ENCODE measurements at places on chromosomes 13 and 19. TPM values are rescaled to one million over a fixed set of nuclear protein-coding genes. Genes with fewer than 3 reads are reported as not detected.

PTH2 gene
- total RNA-seq = not detected

- peaks cover 26% of the 10 kb centered on the region for H3K36me3 ChIP-seq
- no peaks in the 10 kb centered on the region for H3K27me3 ChIP-seq
- no peak overlapping the region for H3K27ac ChIP-seq
- H3K4me3 ChIP-seq = no peak overlapping the region
- DNase-seq = no peak
- H3K4me1 ChIP-seq = peaks cover 8% of the 10 kb centered on the region
These were observed 90.2 kb downstream of the RAB20 start for GRCh38 chr13:110471156-110471832.

DNA sequence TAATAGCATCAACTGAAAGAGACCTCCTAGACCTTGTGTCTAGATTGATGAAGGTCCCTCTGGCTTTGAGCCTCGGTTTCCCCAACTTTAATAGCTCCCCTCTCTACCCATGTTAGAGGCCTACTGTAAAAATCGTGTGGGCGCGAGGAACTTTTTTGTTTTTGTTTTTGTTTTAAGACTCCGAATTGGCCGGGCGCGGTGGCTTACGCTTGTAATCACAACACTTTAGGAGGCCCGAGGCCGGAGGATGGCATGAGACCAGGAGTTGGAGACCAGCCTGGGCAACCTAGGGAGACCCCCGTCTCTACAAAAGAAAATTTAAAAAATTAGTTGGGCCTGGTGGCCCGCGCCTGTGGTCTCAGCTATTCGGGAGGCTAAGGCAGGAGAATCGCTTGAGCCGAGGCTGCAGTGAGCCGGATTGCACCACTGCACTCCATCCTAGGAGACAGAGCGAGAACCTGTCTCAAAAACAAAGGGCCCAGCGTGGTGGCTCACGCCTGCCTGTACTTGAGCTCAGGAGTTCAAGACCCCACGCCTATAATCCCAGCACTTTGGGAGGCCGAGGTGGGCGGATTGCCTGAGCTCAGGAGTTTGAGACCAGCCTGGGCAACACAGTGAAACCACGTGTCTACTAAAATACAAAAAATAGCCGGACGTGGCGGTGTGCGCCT is 858 bp upstream of the PPP6R1 start:
- H3K36me3 ChIP-seq = peaks cover 5% of the 10 kb centered on the region
- DNase-seq = peak; percentile 23
- no peaks in the 10 kb centered on the region for H3K27me3 ChIP-seq
- H3K4me3 ChIP-seq = peak overlapping the region; percentile 89

SGCG gene
- total RNA-seq = not detected

- DNase-seq = no peak
- no peak overlapping the region for H3K4me3 ChIP-seq
- no peaks in the 10 kb centered on the region for H3K27me3 ChIP-seq
- H3K36me3 ChIP-seq = peaks cover 27% of the 10 kb centered on the region
- no peak overlapping the region for H3K27ac ChIP-seq
- H3K4me1 ChIP-seq = peaks cover 42% of the 10 kb centered on the region
These were observed 121.2 kb downstream of the B3GLCT start for GRCh38 chr13:31320946-31321345.

GRCh38 chr13:89627996-89628395 is 1719.5 kb upstream of the MIR17HG start:
- no peak overlapping the region for H3K4me3 ChIP-seq
- no peaks in the 10 kb centered on the region for H3K4me1 ChIP-seq
- no peak for DNase-seq
- no peaks in the 10 kb centered on the region for H3K36me3 ChIP-seq
- H3K27ac ChIP-seq = no peak overlapping the region

DNA sequence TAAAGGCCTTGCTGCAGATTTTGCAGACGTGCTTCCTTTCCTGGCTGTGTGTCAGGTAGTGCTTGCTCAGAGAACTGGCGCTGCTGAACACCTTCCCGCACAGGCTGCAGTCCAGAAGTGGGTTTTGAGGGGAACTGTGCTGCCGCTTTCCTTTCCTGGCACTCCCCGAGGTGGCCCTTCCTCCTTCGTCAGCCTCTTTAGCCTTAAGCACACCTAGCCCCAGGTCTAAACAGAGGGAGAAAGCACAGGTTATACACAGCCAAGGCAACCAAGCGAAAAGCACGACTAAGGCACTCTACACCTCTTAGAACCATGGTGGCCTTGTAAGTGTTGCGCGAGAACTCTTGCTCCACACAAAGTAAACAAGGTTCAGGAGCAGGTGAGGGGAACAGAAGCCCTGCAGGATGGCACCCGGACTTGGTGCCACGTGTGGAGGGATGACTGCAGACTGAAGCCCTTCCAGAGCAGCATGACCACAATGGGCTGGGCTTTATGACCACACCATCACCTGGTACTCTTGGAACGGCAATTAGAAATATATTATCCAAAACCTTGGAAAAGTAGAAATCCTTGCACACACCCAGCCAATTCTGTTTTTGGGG is 23.6 kb downstream of the ZNF541 start:
- H3K4me3 ChIP-seq = no peak overlapping the region
- no peak for DNase-seq
- H3K36me3 ChIP-seq = no peaks in the 10 kb centered on the region
- H3K4me1 ChIP-seq = no peaks in the 10 kb centered on the region
- no peak overlapping the region for H3K27ac ChIP-seq

DNA sequence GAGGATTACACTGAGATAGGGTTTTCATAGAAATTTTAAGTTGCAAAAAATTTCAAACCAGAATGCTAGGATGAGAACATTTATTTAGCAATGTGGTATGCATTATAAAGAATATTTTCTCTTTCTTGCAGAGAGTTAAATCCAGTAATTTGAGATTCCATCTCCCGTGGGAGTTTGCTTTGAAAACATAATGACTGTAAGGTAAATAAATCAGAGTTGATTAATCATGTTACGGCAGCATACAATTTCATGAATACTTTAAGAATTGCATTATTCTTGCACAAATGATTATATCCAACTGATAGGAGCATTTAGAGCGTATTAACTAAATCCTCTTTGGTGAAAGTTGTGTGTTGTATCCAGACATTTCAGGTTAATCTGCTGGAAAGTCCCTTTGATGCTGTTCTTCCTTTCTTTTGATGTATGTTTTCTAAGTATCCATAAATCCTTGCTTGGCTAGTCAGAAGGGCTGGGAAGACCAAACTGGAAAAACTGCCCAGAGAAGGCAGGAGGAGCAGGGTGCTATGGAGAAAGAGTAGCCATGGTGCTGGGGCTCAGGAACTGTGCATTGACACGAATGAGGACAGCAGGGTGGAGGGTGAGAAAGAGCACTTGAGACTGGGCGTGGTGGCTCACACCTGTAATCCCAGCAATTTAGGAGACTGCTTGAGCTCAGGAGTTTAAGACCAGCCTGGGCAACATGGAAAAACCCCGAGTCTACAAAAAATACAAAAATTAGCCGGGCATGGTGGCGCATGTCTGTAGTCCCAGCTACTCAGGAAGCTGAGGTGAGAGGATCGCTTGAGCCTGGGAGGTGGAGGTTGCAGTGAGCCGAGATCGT is 4.8 kb upstream of the GJA3 start:
- H3K36me3 ChIP-seq = no peaks in the 10 kb centered on the region
- no peak overlapping the region for H3K27ac ChIP-seq
- H3K27me3 ChIP-seq = peaks cover 70% of the 10 kb centered on the region
- H3K4me3 ChIP-seq = no peak overlapping the region

GRCh38 chr19:43781630-43782310 is 997 bp upstream of the KCNN4 start:
- H3K4me3 ChIP-seq = no peak overlapping the region
- DNase-seq = no peak
- H3K27ac ChIP-seq = no peak overlapping the region
- no peaks in the 10 kb centered on the region for H3K36me3 ChIP-seq
- H3K27me3 ChIP-seq = peaks cover 20% of the 10 kb centered on the region

ZNF724 gene
- total RNA-seq = 36.7 TPM

DNA sequence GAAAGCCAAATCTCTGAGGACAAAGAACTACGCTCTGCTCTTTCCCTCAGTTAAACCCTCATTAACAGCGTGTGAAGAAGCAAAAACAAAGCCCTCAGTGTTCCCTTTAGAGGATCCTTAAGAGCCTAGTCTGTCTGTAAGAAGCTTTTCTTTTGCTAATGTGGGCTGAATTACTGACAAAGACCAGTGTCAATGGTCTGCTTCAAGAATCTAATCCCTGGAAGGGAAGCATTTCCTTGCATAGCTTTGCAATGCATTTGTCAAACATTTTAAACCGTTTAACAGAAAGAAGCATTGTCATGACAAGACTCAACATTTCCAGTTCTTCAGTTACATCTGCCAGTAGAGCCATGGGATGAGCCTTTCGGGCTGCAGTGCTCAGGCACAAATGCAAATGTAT is 64.9 kb downstream of the EDNRB start:
- H3K27ac ChIP-seq = peak overlapping the region; percentile 99
- DNase-seq = no peak
- peaks cover 50% of the 10 kb centered on the region for H3K4me1 ChIP-seq
- peak overlapping the region; percentile 71 for H3K4me3 ChIP-seq

GRCh38 chr13:111642156-111642767 is 321.8 kb downstream of the TEX29 start:
- DNase-seq = no peak
- no peaks in the 10 kb centered on the region for H3K27me3 ChIP-seq

- H3K27me3 ChIP-seq = peaks cover 20% of the 10 kb centered on the region
- no peak for DNase-seq
- H3K4me3 ChIP-seq = no peak overlapping the region
- H3K4me1 ChIP-seq = no peaks in the 10 kb centered on the region
These were observed 70.7 kb upstream of the ANKRD10 start for GRCh38 chr13:110985541-110985940.

APLP1 gene
- 143 TPM for total RNA-seq

ZNF737 gene
- total RNA-seq = 18.9 TPM

DNA sequence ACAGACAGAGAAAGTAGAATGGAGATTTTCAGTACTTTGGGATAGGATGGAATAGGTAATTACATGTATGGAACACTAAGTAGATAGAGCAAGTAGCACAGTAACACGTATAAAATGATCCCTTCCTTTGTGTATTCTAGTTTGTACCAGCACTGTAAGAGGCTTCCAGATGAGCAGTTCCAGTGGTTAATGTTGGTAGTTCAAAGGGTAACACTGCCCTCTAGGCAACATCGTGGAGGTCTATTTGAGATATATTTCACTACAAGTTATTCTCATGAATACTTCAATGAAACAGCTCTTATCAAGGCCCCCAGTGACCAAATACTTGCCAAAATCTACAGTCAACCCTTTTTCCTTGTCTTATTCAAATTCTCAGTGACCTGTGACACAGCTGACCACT is 13.5 kb upstream of the ZNF563 start:
- H3K27me3 ChIP-seq = no peaks in the 10 kb centered on the region
- H3K4me3 ChIP-seq = no peak overlapping the region
- no peak overlapping the region for H3K27ac ChIP-seq
- no peaks in the 10 kb centered on the region for H3K4me1 ChIP-seq

- peaks cover 31% of the 10 kb centered on the region for H3K36me3 ChIP-seq
- DNase-seq = no peak
- no peaks in the 10 kb centered on the region for H3K27me3 ChIP-seq
- H3K27ac ChIP-seq = no peak overlapping the region
These were observed 36.2 kb upstream of the LPAR6 start for GRCh38 chr13:48448959-48449614.

DNA sequence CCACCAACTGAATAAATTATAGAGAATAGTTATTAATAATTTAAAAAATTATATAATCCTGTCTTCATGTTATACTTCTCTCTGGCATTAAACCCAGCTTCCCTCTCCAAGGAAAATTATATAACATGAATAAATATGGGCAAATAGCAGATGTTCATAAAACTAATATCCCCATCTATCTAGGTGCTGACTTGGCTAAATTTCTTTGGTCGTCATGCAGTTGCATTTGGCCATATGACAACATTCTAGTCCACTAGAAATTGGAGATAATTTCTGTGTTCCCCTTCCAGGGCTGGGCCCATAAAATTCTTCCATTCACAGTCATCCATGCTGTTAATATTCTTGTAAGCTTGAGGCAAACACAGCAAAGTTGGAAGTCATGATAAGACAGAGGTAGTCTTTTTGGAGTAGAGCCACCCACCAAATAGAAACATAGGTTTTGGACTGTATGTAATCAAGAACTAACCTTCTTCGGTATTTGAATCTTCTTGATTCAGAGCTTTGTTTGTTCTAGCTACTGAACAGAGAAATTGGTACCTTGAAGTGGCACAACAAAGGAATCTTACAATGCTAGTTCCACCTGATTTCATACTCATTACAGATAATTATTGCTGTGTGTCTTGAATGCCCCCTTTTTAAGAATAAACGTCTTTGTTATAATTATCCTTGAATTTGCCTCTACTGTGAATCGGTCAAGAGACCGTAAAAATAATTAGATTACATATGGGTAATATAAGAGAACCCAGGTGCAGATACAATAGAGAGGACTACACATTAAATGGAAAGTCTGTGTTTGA is 678.5 kb upstream of the PCDH20 start:
- H3K36me3 ChIP-seq = no peaks in the 10 kb centered on the region
- H3K27ac ChIP-seq = no peak overlapping the region
- no peak for DNase-seq

DNA sequence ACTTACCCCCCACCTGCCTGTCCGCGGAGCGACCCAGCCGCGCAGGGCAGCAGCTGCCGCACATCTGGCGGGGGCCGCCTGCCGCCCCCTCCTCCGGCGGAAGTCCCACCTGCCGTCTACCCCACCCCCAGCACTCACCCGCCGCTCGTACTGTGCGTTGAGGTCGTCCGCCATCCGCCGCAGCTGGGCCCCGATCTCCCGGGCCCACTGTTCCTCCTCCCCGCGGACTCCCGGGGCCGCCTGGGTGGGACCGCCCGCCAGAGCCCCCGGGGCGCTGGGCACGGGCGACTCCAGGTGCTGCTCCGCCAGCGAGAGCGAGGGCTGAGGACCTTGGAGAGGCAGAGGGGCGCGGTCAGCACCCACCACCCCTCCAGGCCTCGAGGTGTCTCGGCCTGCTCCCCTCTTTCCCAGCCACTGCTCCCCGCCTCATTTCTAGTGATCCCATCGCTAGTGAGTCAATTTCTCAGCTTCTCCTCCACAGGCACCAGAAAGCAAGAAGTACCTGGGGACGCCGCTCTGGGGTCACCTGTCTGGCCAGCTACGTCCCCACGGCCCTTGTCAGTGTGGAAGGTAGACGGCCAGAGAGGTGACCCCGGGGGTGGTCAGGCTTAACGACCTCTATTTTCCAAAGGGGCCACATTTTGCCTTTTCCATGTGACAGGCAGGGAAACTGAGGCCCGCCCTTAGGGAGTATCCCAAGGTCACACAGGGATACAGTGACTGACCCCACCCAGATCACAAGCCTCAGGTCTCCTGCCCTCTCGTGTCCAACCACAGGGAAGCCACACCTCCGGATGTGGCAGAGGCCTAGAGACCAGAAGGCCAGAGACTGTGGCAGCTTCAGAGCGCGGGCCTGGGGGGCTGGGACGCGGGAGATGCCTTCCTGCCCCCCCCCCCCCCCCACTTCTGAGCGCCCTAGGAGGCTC is 4.3 kb downstream of the BBC3 start:
- H3K4me1 ChIP-seq = peaks cover 29% of the 10 kb centered on the region
- H3K36me3 ChIP-seq = no peaks in the 10 kb centered on the region
- peak overlapping the region; percentile 90 for H3K27ac ChIP-seq
- H3K27me3 ChIP-seq = peaks cover 9% of the 10 kb centered on the region

Data from neural crest cell (in vitro differentiated cells).